ENCODE measurements at places on chromosomes 5 and 9.

DNA sequence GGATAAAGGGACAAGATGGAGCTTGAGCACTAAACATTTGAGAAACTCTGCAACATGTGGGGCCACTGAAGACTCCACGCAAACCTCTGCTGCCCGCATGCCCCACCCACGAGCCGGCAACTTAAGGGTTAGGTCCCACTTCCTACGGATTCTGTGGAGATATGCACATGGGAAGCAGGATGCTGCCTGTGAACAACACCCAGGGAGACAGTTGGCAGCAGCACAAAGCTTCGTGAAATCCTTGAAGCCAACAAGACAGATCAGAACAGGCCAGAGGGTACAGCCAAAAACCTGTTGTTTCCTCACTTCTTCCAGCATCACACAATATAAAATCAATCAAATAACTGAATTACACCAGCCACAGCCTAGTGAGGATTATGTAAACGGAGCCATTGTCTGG, 270.4 kb downstream of the ENC1 start:
- DNase-seq = no peak

GRCh38 chr9:96871176-96871575, 16.9 kb upstream of the ZNF782 start:
- no peak for DNase-seq

GRCh38 chr9:112140936-112141335, 34.2 kb downstream of the SUSD1 start:
- no peak for DNase-seq

DNA sequence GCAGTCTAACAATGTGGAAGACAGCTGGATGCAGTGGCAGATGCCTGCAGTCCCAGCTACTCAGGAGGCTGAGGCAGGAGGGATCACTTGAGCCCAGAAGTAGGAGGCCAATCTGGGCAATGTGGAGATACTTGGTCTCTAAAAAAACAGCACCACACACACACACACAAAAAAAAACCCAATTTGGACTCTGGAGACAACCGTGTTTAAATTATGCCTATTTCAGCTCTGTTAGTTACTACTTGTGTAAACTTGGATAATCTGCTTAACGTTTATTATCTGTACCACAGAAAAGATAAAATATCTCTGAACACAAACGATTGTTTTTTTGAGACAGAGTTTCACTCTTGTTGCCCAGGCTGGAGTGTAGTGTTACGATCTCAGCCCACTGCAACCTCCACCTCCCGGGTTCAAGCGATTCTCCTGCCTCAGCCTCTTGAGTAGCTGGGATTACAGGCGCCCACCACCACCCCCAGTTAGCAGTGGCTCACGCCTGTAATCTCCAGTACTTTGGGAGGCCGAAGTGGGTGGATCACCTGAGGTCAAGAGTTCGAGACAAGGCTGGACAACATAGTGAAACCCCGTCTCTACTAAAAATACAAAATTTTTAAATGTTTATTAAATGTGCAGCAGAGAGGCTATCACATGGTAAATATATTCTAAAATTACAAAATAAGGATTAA, 17.7 kb downstream of the RAPGEF6 start:
- no peak for DNase-seq

GRCh38 chr9:83355024-83355444, 183.2 kb downstream of the FRMD3 start:
- DNase-seq = no peak

DNA sequence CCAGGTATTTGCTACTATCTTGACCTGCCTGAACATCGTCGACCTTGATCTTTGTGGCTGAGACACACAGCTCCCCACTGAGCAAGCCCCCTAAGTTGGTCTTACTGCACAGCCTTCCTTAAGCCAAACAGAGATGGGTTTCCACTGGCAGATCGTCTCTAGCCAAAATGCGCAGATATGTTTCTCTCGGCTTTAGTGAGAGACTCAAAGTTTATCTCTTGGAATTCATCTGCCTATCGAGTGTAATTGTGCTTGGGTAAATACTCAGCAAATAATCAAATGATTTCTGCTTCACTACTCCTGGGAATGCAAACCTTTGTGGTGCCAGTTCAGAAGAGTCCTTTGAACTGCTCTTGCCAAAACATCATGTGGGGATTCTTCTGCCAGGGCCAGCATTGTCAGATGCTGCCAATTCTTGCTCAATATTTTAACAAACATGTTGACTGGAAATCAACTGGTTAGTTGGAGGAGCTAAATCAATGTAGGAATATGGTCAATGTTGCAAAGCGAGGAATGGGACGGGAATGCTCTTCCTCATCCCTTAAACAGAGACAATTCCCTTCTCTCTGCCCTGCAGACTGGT, 141.2 kb upstream of the SLC28A3 start:
- no peak for DNase-seq

DNA sequence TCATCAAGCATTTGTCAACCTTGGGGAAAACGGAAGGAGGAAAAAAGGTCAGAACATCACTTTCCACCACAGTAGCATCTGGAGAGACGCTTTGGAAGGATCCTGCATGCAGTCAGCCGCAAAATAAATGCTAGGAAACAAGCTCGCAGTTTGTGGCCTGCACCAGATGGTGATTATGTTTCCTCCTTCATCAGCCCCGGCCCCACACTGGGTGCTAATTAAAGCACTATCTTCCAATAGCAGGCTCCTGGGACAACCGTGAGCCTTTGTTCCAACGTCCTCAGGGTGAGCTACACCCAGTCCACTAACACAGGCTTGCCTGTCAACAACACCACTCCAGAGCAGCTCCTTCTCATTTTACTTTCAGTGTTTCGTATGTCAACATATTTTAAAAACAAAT, 64.0 kb downstream of the RNF130 start:
- DNase-seq = no peak

DNA sequence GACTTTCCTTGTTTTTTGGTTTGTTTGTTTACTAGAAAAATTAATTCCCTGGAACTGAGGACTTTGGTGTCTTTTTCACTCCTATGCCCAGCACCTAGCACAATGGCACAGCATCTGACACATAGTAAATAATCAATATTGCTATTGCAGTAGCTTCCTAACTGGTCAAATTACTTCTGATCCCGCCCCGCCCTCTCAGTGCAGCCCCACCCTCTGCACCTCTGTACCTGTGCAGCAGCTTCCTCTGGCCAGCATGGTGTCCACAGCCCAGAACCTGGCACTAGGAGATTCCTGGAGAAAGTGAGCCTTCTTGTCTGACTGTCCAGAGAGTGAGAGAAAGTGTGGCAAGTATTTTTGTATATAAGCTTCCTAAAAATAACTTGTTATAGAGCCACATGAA, 343.2 kb downstream of the ZNF608 start:
- DNase-seq = no peak

GRCh38 chr5:51380603-51381207, 2.5 kb upstream of the ISL1 start:
- no peak for DNase-seq

- DNase-seq = no peak
Observed at GRCh38 chr5:97383996-97384395, 200.9 kb upstream of the RIOK2 start.

DNA sequence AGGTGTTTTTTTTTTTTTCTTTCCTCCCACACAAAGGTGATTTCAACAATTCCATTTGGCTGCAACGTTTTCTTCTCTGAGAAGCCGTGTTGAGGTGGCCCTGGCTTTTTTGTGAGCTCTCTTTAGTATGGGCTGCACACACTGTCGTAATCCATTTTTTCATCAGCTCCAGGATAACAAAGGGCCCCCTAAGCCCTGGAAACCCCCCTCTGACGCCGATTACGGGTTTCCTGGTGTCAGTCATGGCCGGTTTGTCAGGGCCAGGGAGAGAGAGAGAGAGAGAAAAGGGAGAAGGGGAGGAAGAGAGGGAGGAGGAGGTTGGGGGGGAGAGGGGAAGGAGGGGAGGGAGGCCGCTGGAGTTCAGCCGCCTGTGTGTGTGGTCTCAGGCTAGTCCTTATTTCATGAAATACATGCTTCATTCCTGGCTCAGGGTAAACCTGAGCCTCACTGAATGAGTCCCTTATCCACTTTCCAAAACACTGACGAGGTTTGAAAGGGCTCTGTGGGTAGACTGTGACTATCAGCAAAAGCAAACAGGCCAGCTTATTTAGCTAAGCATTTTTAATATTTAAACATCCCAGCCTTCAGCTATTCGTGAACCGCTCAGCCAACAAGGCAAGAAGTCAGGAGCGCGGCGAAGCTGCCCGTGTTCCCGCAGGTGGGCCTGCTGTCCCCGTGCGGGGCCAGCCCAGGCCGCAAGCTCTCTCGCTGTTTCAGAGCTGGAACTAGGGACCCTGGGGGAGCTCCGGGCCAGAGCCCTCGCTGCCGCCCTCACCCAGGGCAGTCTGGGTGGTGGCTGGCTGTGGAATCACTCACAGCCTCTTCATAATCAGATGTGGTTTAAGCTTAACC, 172.8 kb downstream of the ERCC6L2 start:
- no peak for DNase-seq

- no peak for DNase-seq
Observed at GRCh38 chr5:137036640-137037039, 462.5 kb downstream of the SPOCK1 start.

- no peak for DNase-seq
Observed at GRCh38 chr9:136056546-136057235, 38.4 kb downstream of the NACC2 start.

GRCh38 chr9:128175102-128175563, 15.1 kb downstream of the BBLN start:
- DNase-seq = no peak

GRCh38 chr5:133489632-133490031, 122.7 kb downstream of the FSTL4 start:
- DNase-seq = no peak

- DNase-seq = no peak
Observed at GRCh38 chr5:71932131-71932654, 175.1 kb upstream of the MAP1B start.

DNA sequence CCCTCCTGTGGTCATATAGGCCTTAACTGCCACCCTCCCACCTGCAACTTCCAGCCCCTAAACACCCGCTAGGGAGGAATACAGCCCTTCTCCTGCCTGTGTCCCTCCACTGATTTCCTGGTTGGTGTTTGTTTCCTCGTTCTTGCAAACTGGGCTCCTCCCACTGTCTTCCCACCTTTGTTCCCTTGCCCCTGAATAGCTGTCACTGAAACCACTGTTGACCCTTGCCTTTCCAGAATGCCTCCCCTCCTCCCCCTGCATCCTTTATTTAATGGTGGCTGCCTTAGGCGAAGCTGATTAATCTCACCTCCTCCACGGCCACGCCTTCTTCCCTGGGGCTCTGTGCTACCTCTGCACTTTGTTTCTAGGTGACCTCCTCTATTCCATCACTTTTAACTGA, 626.7 kb downstream of the BNC2 start:
- no peak for DNase-seq

GRCh38 chr5:15574806-15575325, 74.9 kb downstream of the FBXL7 start:
- DNase-seq = no peak

- no peak for DNase-seq
Observed at GRCh38 chr9:25964239-25964638, 286.0 kb upstream of the TUSC1 start.

GRCh38 chr5:158463938-158464337, 605.0 kb upstream of the CLINT1 start:
- no peak for DNase-seq

- DNase-seq = no peak
Observed at GRCh38 chr9:69460012-69460411, 135.0 kb downstream of the ENTREP1 start.

DNA sequence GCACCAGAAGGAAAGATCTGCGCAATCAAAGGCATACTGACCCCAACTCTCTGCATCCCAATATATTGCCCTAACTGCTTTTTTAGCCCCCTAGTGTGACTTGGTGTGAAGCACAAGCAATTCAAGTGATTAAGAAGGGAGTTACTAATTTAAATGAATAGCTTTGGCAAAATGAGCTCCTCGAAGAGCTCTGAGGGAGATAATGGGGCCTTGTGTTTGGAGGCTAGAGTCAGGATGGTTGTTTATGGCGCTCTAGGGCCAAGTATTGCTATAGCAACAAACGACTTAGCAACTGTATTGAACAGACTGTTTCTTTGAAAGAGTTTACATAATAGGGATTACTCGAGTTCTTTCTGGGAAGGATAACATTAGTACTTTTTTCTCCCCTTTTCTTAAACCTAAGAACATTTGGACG, 11.5 kb upstream of the C5orf58 start:
- no peak for DNase-seq

DNA sequence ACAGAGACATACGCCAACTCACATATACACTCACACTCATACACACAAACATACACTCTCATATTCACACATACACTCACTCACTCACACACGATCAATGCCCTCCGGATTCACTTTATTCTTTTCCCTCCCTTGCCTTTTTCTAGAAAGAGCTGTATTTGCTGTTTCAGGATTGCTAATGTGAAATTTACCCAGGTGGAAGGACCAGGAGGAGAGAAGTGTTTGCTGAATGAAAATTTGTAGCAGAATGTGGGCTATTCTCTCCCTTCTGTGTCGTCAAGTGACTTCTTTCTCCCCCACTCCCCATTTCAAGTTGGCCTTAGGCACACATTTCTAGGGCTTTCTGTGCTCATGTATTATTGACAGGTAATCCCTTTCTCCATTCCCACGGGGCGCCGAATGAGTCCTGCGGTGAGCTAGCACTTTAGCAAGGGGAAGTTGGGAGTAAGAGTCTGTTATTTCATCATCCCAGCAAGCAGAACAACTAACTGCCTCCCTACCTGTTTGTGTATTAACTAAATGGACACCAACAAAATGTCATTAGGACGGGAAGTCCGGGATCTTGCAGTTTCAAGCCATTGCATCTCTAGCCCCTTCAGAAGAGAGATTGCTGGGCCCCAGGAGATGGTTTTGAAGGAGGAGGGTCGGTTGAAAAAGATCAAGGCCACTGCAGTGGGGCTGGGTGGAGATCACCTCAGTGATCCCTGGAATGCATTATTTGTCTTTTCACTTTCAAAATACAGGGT, 97.1 kb upstream of the TAF11L2 start:
- DNase-seq = no peak

GRCh38 chr9:74800226-74800625, 87.5 kb downstream of the TRPM6 start:
- no peak for DNase-seq

- no peak for DNase-seq
Observed at GRCh38 chr5:62585751-62586150, 7.1 kb downstream of the LRRC70 start.

DNA sequence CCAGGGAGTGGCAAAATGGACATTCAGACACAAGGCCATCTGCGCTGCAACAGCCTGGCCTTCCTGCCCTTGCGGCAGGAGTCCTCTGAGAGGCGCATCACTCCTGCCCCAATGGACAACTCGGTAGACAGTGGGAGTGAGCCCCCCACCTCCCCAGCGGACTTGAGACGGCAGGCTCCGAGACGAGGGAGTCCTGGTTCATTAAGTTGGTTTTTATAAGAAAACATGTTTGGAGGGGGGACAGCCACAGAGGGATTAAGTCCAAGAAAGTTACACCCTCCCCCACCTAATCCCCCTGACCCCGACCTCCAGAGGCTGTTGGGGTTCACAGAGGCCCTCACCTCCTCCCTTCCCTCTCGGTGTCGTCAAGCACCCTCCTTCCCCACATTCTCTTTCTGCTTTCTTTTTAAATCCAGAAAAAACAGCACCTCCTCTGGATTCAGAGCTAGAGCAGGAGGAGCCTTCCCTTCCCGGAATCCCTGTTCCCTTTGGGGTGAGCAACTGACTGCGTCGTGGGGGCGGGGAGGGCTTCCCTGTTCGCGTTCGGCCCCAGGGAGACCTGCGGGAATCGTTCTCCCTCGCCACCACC, 1.8 kb upstream of the EGR1 start:
- DNase-seq = no peak

All from activated T-helper 9 cell treated with anti-CD3 and anti-CD28 coated beads, Interleukin-2, amount 50 U/mL, for 16 hours (primary cell).